ENCODE measurements at places on chromosomes 5 and 9.
A peak's percentile ranks its signal among the peaks of the same experiment; 100 is the strongest.

GRCh38 chr9:37010180-37010579 lies 23.9 kb downstream of the PAX5 start:
- DNase-seq: no peak

DNA sequence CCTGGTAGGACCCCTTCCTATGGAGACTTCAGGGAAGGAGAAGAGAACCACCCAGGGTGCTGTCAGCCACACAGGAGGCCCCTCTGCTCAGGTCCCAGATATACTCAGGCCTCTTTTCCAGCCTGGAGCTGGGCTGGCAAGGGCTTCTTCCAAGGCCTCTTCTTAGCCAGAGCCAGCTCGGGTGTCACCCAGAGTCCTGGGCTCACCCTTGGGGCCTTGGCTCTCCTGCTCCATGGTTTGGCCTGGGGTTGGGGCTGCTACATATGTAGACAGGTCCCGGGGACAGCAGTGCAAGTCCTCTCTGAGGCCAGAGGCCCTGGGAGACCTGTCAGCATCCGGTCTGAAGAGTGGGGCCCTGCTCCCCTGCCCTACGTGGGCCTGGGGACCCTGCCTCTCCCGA lies 22.8 kb downstream of the PAEP start:
- no peak for DNase-seq

- no peak for DNase-seq
Measured at GRCh38 chr5:83856881-83857280, 136.2 kb upstream of the HAPLN1 start.

- no peak for DNase-seq
Measured at GRCh38 chr9:36426945-36427344, 26.9 kb upstream of the RNF38 start.

- DNase-seq: no peak
Measured at GRCh38 chr5:58018016-58018415, 441.9 kb downstream of the PLK2 start.

- DNase-seq: peak; percentile 80
Measured at GRCh38 chr9:15231788-15232635, 75.0 kb downstream of the TTC39B start.

DNA sequence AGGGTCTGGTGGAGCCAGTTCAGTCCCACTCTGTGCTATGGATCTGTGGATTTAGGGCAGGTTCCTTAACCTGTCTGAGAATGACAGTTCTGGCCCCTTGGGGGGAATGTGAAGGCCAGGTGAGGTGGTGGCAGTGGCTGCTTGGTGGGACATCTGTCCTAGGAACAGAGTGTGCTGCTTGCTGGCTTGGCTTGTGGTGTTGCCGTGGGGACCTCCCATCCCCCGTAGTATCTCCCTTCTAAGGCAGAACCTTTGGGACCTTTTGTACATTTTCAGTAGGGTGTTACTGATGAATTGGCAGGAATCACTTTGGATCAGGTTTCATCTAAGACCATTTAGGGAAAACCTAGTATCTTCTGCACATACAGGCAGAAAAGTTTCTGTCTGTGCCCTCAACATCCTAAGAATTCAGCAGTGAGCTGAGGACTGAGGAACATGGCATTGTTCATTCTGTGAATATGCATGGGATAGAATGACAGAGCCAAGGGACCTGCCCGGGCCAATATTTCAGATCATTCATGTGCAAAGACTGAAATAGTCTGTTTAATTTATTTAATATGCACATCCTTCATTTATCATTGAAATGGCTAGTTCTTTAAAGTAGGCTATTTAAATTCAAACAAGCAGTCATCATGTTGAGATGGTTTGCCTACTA lies 64.6 kb downstream of the WNK2 start:
- no peak for DNase-seq

DNA sequence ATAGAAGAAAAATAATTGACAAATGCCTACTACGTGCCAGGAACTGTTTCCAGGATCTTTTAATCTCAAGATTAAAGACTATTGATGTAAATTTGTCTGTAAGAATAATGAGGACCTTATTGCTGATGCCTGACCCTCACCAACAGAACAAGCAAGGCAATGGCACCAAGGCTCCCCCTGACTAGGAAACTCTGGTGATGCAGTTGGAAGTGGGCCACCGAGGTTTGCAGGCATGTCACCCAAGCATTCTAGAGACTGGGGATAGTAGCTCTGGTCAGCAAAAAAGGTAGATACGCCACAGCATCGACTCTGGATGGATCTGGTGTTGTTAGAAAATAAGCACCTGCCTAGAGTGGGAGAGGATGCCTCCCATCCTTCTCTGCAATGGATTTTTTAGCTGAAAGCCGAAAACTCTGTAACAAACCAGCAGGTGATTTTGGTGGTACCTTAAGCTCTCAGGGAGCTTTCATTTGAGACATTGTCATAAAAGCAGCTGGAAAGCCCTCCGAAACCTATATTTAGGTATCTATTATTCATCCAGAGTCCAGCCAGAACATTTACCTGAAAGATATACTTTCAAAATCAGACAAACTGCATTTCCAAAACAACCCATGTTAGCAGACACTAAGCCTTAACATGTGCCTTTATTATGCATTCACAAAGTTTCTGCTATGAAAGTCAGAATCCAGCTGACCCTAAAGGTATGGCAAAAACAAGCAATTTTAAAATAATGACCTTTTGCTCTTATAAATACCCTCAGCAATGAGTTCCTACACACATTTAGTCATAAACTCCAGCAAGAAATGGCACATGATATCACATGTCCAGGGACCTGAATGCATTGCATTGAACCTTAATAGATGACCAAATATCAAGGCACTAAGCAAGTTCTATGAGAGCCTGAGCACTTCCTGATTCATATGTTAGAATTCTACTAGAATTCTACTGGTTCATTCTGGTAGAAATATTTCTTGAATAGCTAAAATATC lies 308.4 kb downstream of the PDE4D start:
- DNase-seq: no peak

DNA sequence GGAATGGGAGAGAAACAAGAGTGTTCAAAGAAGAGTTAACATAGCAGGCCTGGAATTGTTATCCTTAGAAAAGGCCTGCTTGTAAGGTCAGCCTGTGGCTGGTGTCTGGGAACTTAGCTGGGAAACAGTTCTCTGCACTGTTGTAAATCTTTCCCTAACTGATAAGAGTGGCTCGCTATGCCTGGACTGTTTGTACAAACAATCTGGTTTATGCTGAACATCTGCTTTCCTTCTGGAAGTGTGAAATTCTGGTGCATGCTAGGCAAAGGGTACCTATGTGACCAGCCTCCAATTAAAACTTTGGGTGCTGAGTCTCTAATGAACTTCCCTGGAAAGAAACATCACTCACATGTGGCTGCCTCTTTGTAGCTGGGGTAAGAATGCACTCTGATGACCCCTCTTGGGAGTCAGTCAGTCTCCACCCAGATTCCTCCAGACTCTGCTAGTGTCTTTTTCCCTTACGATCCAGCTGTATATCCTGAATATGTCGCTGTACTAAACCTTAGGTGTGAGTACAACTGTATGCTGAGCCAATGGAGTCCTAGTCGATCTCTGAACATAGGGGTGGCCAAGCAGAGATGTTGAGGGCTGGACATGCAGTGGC lies 16.5 kb downstream of the SPARC start:
- DNase-seq: no peak

GRCh38 chr5:6868575-6869215 lies 155.5 kb downstream of the TENT4A start:
- no peak for DNase-seq

GRCh38 chr5:170397059-170397458 lies 7.9 kb upstream of the KCNMB1 start:
- peak; percentile 92 for DNase-seq

- no peak for DNase-seq
Measured at GRCh38 chr5:77636641-77637169, 1.8 kb downstream of the OTP start.

- no peak for DNase-seq
Measured at GRCh38 chr9:133968966-133969617, 23.0 kb downstream of the VAV2 start.

- no peak for DNase-seq
Measured at GRCh38 chr9:33659921-33660320, 135.4 kb upstream of the PRSS3 start.

Measured in NCI-H526 (cell line).